ENCODE measurements at places on chromosomes 7 and 10.

- DNase-seq, result no peak
Observed at GRCh38 chr10:97222326-97222961, 36.7 kb upstream of the SLIT1 start.

- DNase-seq, result no peak
Observed at GRCh38 chr10:109988212-109988596, 19.6 kb upstream of the ADD3 start.

- DNase-seq, result no peak
Observed at GRCh38 chr7:88095-88926, 104.1 kb upstream of the FAM20C start.

DNA sequence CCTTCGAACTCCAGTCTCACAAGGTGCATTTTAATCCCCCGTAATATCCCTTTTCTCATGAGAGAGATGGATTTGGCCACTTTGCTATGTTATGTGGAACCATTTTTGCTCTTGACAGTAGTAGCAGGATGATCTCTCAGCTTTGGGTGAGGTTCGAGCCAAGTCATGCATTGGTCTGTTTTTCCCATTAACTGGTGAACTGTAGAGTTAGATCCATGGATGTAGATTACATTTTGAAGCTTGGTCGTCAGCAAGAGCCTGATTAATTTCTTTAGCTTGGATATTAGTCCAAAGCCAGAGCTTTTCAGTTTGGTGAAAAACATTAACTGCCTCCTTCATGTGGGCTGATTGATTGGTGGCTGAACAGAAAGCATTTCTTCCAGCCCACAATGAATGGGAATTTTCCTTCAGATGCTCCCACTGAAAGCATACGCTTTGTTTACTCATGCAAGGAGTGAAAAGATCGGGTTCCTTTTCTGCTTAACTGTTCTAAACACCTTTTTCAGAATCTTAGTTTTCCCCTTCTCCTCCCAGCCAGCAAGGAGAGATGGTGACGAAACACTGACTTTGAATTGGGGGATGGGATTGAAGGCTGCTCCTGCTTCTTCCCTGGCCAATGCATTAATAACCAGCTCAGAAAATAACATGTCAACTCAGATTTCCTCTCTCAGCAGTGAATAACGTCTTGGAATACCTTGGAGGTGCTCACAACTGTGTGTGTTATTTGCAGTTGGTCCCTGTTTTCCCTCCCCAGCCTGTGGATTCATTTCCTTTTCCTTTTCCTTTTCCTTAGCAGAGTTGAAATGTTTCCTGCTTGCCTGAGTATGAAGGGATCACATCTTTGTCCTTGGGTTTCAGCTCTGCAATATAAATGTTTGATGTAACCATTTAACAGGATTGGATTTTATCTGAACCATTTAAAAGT is 351.8 kb upstream of the FZD8 start:
- DNase-seq, result no peak

DNA sequence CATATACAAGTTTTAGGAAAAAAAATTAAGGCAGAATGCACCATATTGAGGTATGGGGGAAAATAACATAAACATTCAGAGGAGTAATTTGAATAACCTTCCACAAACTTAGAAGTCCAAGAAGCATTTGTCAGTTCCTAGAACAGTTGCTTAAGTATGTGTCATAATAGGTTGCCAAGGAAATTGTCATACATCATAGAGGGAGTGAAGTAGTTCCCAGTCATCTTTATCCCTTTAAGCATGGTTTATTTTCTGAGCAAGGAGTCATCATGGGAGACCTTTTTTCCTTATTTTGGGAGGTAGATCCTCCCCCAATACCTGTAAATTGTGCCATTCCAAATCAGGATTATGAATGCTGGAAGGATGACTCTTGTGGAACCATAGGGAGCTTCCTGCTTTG is at the start of gene SSMEM1:
Gene SSMEM1, plus strand, starts transcription at position 219 of the 400 bp plus-strand sequence. Its CDS starts 51 bp downstream, at position 270.
- DNase-seq, result no peak

GRCh38 chr7:53218730-53219504 is 183.5 kb downstream of the POM121L12 start:
- no peak for DNase-seq

DNA sequence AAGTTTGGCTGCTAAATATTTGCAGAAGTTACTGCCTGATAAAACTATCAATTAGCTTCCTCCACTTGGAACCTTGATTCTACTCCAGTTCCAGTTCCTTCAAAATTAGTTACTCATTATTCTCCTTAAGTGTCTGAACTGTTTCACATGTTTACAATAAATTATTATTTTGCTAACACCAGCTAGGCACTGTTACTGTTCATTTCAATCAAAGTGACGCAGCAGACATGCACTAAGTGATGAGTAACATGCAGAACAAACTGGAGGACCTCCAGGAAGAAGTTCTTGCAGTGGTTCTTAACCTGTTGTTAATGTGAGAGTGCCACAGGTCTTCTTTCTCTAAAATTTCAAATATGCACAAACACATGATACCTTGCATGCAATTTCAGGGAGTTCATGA is 491.8 kb upstream of the SEMA3A start:
- DNase-seq, result no peak

DNA sequence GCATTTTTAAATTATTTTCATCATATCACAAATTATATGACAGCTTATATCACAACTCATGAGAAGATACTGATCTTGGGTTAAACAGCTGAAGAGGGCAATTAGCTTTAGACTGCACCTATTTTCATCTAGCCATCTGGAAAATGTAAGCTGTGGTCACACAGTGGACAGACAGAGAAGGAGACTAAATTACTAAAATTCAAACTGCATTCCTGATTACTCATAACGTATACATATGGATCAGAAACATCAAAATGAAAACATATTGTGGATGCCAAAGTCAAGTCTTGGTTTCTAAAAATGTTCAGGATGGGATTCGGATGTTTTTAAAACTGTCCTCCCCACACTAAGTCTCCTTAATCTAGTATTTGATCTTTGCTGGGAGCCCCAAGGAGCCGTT is 6.6 kb downstream of the BBIP1 start:
- no peak for DNase-seq

Data from esophagus squamous epithelium (tissue), 5 donors.